ENCODE measurements at places on chromosomes 3 and 15.
A peak's percentile ranks its signal among the peaks of the same experiment; 100 is the strongest.

- H3K27me3 ChIP-seq = no peaks in the 10 kb centered on the region
- DNase-seq = peak; percentile 76
- no peaks in the 10 kb centered on the region for H3K36me3 ChIP-seq
- H3K4me3 ChIP-seq = peak overlapping the region; percentile 42
- peaks cover 10% of the 10 kb centered on the region for H3K4me1 ChIP-seq
Observed at GRCh38 chr15:31396881-31397560, 70.4 kb downstream of the KLF13 start.

GRCh38 chr15:91369823-91370222 lies 269.8 kb downstream of the SV2B start:
- no peak overlapping the region for H3K27ac ChIP-seq
- H3K27me3 ChIP-seq = no peaks in the 10 kb centered on the region
- H3K4me1 ChIP-seq = no peaks in the 10 kb centered on the region

GRCh38 chr3:129655291-129655700 lies 48.8 kb upstream of the PLXND1 start:
- DNase-seq = no peak
- H3K4me1 ChIP-seq = peaks cover 45% of the 10 kb centered on the region
- no peak overlapping the region for H3K4me3 ChIP-seq
- H3K36me3 ChIP-seq = peaks cover 3% of the 10 kb centered on the region

GRCh38 chr3:191355406-191355805 lies 25.1 kb upstream of the UTS2B start:
- peak overlapping the region; percentile 81 for H3K27ac ChIP-seq
- DNase-seq = no peak
- peaks cover 6% of the 10 kb centered on the region for H3K36me3 ChIP-seq
- H3K27me3 ChIP-seq = no peaks in the 10 kb centered on the region

DNA sequence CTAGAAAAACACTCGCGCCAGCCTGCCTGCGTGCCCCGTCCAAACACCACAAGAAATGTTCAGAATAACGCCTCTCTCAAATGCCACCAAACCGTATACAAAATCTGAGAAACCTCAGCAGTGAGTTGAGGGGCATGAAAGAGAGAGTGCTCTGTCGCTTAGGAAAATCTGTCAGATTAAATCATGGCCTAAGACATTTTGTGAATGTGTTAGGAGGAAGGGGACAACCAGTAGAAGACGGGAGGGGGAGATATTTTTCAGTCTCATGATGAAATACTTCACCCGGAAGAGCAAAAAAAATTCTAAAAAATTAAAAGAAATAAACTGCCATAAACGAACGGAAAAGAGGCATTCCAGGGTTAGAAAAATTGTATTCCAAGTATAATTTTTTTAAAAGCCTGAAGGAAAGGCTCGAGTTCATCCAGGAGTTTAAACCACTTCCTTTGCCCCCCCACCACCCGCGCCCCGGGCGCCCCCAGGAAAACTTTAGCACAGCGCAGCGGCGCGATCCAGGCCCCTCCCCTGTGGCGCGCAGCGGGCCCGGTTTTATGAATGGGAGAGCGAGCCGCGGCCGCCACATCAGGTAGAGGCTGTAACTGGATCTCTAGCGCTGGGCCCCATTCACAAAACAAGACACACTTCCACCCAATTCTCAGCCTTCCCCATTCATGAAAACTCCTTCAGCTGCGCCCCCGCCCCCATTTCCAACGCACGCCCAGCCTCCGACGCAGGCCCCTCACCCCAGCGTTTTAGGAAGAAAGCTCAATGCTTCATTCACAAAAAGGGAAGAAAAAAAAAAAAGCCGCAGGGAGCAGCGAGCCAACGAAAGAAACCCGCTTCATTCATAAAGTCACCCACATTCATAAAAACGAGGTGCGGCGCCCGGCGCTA lies 1.4 kb downstream of the ETV5 start:
- H3K36me3 ChIP-seq = no peaks in the 10 kb centered on the region
- peak; percentile 17 for DNase-seq
- no peaks in the 10 kb centered on the region for H3K27me3 ChIP-seq
- H3K27ac ChIP-seq = peak overlapping the region; percentile 90
- H3K4me1 ChIP-seq = peaks cover 26% of the 10 kb centered on the region
- H3K4me3 ChIP-seq = peak overlapping the region; percentile 93

DNA sequence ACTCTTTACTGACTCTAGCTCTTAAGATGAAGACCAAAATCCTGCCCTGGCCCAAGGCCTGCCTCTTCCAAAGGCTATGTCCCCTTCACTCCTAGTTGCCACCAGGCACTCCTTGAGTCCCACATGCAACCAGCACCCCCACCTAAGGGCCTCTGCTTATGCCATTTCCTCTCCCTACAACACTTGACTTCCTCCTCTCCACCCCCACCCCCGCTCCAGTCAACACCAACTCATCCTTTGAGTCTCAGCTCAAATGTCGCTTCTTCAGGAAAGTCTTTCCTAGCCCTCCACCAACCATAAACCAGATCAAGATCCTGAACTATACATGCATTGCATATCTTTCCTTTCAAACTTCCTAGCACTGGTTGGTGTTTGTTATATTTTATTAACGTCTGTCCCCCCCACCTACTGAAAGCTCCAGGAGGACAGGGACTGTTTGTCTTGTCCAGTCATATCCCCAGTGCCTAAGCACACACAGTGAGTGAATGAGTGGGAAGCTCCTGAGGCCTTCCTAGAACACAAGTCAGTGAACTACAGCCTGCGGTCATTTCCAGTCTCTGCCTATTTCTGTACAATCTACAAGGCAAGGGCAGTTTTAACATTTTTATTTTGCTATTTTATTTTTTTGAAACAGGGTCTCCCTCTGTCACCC lies 7.3 kb downstream of the TBC1D2B start:
- H3K4me1 ChIP-seq = peaks cover 68% of the 10 kb centered on the region
- no peak overlapping the region for H3K4me3 ChIP-seq
- H3K27ac ChIP-seq = peak overlapping the region; percentile 26
- no peaks in the 10 kb centered on the region for H3K36me3 ChIP-seq

DNA sequence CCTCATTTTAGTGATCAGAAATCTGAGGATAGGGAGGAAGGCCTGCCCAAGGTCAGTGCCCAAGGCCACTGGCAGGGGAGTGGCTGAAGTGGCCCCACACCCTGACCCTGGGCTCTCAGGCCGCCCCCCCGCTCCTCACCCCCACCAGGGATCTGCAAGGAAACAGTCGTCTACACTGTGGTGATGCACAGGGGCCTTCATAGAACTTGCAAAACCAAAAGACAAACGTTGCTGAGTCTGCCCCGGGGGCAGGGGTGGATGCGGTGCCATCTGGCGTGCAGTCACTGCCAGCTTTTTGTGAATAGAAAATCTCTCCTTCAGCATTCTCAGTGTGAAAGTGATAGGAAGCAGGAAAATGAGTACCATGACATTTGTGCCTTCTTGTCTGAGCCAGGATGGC lies 41.3 kb downstream of the WHAMM start:
- no peaks in the 10 kb centered on the region for H3K27me3 ChIP-seq
- H3K36me3 ChIP-seq = no peaks in the 10 kb centered on the region
- no peak for DNase-seq
- H3K4me1 ChIP-seq = no peaks in the 10 kb centered on the region
- no peak overlapping the region for H3K4me3 ChIP-seq

DNA sequence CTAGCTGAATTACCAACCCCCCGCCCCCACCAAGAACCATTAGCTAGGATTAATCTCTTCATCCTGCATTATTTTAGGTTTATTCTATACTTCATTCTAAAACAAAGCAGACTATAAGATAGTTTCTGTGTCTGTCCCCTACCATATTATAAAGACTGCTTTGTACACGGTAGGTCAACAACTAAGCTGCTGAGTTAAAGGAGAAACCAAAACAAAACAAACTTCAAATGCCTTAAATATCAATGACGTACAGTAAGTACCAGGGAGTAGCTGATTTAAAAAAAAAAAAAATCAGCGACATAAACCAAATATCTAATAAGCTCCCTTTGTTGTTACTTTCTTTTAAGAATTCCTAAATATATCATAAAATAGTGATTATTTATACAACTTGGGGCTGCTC lies 7.8 kb upstream of the VGLL4 start:
- no peak overlapping the region for H3K4me3 ChIP-seq
- DNase-seq = no peak
- H3K4me1 ChIP-seq = peaks cover 3% of the 10 kb centered on the region
- no peaks in the 10 kb centered on the region for H3K27me3 ChIP-seq

- DNase-seq = no peak
- no peak overlapping the region for H3K4me3 ChIP-seq
- no peaks in the 10 kb centered on the region for H3K4me1 ChIP-seq
- H3K27me3 ChIP-seq = peaks cover 6% of the 10 kb centered on the region
- no peaks in the 10 kb centered on the region for H3K36me3 ChIP-seq
Observed at GRCh38 chr3:14605067-14605466, 46.5 kb upstream of the CCDC174 start.

- DNase-seq = no peak
- H3K4me3 ChIP-seq = no peak overlapping the region
- no peaks in the 10 kb centered on the region for H3K4me1 ChIP-seq
- no peaks in the 10 kb centered on the region for H3K27me3 ChIP-seq
Observed at GRCh38 chr15:70336425-70337009, 238.8 kb upstream of the TLE3 start.

DNA sequence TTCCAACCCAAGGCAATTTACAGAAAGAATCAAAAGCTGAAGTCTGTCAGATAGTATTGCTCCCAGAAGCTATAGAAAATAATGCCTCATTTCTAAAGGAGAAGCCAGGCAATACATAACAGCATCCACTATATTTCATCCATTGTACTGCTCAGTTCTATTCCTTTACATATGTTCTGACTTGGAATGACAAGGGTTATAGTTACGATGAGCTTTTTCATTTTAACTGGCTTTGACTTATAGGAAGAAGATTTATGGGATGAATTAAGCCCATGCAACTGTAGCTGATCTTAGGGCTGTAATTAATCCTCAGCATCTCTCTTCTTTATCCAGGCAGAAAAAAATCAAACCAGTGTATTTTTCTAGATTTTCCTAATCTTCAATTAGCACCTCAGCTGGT lies 676.3 kb upstream of the CCDC54 start:
- DNase-seq = no peak
- H3K27ac ChIP-seq = no peak overlapping the region
- no peaks in the 10 kb centered on the region for H3K27me3 ChIP-seq
- no peak overlapping the region for H3K4me3 ChIP-seq
- H3K4me1 ChIP-seq = no peaks in the 10 kb centered on the region

- H3K4me1 ChIP-seq = peaks cover 19% of the 10 kb centered on the region
- no peak overlapping the region for H3K4me3 ChIP-seq
- H3K27me3 ChIP-seq = no peaks in the 10 kb centered on the region
- no peak overlapping the region for H3K27ac ChIP-seq
- no peak for DNase-seq
Observed at GRCh38 chr3:193599393-193599792, 6.4 kb downstream of the OPA1 start.

DNA sequence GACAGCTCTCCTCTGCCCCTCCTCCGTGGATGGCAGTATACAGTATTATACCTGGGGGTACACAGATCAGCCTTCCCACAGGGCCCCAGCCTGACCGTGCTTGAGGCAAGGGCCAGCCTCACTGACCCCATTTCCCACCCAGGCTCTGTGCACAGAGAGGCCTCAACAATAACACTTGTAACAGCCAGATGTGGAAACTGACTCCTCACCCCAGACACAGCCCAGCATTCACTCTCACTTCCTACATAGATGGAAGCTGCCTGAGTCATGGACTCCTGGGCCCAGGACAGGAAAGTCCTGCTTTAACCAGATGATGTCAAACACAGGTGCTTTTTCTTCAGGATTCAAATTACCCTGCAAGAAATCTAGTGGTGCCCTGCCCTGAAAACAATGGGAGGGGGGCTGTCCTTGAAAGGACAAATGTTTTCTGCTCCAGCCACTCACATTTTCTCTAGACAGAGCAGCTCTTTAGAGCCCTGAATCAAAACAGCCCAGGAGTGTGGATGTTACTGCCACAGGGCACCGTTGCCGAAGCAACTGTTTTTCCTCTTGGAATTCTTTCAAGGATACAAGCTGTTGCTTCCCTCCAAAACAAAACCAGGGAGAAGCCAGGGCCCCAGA lies 16.4 kb downstream of the CCDC12 start:
- H3K4me1 ChIP-seq = peaks cover 37% of the 10 kb centered on the region
- H3K36me3 ChIP-seq = no peaks in the 10 kb centered on the region
- H3K27ac ChIP-seq = peak overlapping the region; percentile 26
- no peak for DNase-seq

DNA sequence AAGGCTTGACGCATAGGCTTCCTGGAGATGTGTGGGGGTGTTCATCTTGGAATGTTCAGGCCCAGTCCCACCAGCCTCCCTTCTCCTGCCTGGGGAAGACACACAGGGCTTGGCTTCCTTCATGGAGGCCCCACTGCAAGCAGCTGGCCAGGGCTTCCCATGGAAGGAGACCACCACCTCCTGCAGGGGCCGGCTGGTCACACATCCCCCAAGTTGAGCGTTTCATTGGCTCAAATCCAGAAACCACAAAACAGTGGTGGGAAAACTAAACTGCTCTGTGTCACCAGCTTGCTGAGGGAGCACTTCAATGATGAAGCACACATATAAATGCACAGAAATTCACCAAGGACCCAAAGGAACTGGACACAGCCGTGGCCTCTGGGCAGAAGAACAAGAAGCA lies 8.3 kb downstream of the IQSEC1 start:
- H3K27ac ChIP-seq = no peak overlapping the region
- no peaks in the 10 kb centered on the region for H3K27me3 ChIP-seq
- no peaks in the 10 kb centered on the region for H3K4me1 ChIP-seq
- no peak for DNase-seq

DNA sequence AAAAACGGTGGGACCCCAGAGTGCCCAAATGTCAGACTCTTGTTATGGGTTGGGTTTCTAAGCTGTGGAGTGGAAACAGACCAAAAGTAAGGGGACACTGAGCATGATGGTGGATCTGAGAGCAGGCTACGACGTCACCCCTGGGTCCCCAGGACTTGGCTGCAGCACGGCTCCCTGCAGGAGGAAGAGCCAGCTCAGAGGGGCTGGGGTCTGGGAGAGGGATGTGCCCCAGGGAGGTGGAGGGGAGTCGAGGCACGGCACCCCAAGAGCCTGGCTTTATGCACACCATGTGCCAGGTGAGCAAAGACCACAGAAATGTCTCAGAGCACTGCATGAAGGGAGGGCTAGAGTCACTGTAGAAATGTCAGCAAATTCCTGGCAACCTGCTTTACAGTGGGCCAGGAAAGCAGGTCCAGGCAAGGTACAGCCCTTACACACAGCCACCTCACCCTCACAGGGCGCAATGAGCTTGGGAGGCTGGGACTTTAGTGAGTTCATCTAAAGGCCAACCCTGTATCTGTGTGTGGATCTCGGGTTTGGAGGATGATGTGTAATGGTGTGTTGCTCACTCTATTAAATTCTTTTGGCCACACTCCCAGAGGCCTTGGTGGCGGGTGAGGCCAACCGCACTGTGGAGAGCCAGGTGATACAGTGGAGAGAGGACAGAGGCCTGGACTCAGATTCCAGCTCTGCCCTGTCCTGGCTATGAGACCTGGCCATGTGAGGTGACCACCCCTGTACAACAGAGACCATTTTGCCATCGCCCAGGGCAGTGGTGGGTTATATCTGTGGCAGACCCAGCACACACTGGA lies 14.1 kb downstream of the CTSH start:
- peak overlapping the region; percentile 62 for H3K27ac ChIP-seq
- H3K4me1 ChIP-seq = peaks cover 10% of the 10 kb centered on the region
- H3K36me3 ChIP-seq = peaks cover 19% of the 10 kb centered on the region

Measured in thoracic aorta (tissue), 2 donors.